SJCRH30 (cell line): ENCODE measurements at places on chromosomes 3 and 15. TPM values are rescaled to one million over a fixed set of nuclear protein-coding genes. Genes with fewer than 3 reads are reported as not detected.

DNA sequence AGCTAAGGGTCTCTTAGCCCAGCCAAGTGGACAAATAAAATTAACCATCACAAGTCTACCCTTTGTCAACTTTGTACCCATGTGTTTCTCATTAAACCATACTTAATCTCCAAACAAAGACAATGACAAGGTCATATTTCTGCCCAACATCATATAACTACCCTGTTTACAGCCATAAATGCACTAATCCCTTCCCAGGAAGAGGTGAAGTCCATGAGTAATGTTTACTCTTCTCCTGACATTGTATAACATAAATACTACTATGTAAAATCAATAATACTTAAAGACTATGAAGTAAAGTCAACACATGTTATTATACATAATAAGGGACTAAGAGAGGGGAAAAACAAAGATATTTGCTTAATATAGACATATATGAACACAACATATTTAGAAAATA lies 38.5 kb upstream of the FAN1 start:
- DNase-seq, result no peak

Gene TTLL13
- not detected in 2 replicates for total RNA-seq

DNA sequence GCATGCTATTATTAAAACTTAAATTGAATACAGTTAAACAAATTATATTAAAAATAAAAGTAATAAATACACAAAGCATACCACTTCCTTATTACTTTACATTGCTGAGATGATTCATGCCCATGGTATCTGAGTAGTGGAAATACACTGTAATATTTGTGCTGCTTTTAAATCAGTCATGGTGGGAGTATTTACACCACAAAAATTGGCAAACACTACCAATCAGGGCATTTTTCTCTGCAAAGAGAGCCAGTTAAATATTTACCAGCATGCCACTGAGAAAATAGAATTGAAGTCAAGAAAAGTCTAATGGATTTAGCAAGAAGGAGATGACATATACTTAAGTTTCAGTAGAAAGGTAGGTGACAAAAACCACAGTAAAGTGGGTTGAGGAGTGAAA lies 19.6 kb downstream of the PPARG start:
- no peak for DNase-seq

Gene AMIGO3
- 3.9 and 4.2 TPM in 2 replicates for total RNA-seq

GRCh38 chr3:111763968-111764367 lies 95.1 kb upstream of the PHLDB2 start:
- DNase-seq, result no peak

DNA sequence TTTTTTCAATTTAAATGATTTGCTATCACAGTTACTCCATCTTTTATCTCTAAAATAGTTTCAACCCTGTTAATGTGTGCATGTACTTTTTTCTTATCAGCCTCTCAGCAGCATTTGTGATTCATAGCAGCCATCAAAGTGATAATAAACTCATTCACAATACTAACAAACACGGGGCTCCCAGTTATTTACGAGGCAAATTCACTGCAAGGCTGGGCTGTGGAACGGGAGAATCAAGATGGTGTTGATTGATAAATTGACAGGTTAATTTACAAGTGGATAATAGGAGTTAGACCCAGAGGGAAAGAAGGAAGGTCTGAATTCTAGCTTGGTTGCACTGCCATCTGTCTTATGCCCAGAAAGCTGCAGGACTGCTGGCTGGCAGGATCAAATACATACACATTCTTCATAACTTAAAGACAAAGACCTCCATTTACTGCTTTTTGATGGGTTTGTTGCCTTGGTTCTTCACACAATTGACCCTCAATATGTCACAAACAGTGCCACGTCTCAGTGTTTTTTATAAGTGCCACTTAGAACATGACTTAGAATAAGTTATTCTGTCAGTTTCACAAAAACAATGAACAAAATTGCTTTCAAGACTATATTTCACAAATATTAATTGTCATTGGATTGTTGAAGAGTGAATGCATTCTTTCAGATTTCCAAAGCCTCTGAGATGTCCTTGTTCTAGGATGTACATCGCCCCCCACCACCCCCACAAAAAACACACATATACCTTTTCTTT lies 562.8 kb downstream of the NR2F2 start:
- peak; percentile 8 for DNase-seq

GRCh38 chr15:53218666-53219580 lies 428.8 kb upstream of the ONECUT1 start:
- no peak for DNase-seq

Gene RASL12
- total RNA-seq, result 0.08 TPM in 1 of 2 replicates, not detected in the other

DNA sequence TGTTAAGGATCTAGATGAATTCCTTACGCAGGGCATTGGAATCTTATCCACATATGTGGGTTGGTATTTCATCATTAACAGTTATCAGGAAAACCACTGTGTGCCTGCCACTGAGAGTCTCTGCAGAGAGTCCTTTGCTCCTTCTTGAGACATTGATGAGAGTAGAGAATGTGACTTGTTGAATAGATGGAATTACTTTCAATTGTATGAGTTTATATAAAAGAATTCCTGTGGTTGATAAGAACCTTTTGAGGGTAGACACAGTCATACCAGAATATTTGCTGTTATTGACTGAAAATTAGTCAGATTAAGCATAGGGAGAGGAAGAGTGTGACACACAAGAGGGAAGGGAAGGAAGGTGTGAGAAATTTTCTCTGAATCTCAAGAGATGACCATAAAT lies 30.8 kb downstream of the ARHGEF26 start:
- no peak for DNase-seq

- DNase-seq, result peak; percentile 64
Measured at GRCh38 chr15:77986891-77987764, 90.4 kb downstream of the TBC1D2B start.

DNA sequence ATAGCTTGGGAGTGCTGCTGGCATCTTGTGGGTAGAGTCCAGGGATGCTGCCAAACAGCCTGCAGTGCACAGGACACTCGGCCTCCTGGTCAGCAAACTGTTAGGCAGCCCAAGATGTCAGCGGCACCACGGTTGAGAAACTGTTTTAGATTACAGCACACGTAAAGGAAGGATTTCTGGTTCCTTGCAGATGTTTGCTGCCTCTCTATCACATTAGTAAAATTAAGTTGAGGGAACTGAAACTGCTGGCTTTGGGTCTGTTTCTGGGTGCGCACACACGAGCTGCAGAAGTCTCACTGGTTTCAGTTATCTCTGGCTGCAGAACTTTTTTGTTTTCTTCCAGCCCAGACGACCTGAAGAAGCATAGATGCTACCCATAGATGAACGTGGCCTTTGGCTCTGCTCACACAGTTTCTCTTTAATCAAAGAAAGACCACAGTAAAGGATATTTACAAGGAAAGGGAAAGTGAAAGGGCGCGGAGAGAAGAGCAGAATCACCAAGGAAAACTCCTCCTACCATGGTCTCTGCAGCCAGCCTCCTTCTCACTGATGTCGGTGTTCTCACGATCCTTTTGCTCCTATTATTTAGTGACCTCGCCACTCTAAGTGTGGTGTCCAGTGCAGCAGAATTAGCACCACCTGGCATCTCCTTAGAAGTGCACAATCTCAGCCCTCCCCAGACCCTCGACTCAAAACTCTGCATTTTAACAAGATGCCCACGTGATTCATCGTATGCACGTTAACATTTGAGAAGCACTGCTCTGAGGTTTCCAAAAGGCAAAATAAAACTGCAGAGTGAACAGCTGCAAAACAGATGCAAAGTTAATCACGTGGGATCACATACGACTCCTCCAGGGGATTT lies 50.6 kb upstream of the AKAP13 start:
- peak; percentile 75 for DNase-seq

Gene PLA2G4F
- total RNA-seq, result not detected in 2 replicates

- no peak for DNase-seq
Measured at GRCh38 chr3:48678056-48678455, 7.7 kb downstream of the NCKIPSD start.

Gene CD200R1
- 0.08 and 0.15 TPM in 2 replicates for total RNA-seq

Gene DTX3L
- 12.7 and 13.1 TPM in 2 replicates for total RNA-seq

Gene GPR15
- not detected in 2 replicates for total RNA-seq

Gene IL16
- 0.18 TPM in 1 of 2 replicates, not detected in the other for total RNA-seq

DNA sequence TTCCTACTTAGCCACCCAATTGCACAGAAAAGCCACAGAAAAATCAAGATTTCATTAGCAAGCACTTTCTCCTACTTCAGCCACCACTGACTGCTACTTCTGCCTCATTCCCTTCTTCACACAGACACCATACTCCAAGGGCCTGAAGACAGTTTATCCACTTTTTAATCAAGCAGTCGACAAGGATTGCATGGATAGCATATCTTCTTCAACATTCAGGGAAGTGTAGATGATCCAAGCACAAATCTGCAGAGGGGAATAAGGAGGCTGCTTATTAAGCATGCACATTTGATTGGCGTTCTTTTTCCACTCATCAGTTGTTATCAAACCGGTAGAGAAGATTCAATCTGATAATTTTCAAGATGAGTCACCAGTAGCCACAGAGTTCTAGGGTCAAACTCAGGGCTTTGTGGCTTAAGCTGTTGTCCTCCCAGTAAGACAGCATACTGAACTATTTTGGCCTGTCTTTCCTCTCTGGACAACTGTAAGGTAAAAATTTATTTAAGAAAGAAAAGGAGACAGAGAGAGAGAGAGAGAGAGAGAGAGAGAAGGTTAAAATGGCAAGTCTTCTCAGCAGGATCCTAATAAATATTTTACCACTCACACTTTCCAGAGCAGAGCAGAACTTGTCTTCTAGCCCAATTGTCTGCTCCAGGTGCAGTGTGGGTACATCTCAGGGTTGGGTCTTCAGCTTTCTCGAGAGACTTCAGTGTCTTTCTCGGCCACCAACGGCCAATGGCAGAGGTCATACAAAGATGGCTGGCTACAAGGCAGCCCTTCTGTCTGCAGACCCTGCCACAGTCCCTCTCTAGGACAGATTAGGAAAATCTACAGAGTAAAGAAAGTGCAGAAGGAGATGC lies 80.6 kb upstream of the BHLHE40 start:
- peak; percentile 18 for DNase-seq

DNA sequence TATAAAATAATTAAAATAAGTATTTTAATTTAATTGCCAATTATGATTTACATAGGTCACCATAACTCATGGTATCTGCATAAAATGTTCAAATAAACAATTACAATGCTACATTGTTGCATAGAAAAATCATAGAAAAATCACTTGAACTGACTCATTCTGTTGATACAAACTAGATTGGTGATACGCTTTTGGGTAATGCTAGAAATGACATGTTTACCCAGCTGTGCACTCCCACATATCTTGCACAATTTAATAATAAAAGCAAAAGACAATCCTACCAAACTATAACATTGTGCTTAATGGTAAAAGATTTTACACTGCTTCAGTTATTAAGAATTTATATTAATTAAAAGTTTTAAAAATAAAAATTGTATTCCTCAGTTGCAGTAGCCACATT lies 45.8 kb upstream of the FBXL22 start:
- DNase-seq, result no peak

DNA sequence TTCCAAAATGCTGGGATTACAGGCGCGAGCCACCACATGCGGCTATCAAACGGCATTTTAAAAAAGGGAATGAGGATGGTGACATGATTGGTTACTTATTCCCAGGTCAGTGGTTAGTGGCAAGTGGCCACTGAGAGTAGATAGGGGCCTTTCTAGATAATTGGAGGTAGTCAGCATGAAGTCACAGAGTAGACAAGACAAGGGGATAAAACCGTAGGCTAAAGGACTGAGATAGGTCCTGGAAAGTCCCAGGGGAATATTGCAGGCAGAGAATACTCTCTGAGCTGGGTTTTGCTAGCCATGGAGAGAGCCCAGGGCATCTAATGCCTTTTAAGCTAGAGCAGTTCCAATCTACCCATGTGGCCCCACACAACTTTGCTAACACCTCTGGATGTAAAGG lies 52.2 kb downstream of the KCNAB1 start:
- no peak for DNase-seq

DNA sequence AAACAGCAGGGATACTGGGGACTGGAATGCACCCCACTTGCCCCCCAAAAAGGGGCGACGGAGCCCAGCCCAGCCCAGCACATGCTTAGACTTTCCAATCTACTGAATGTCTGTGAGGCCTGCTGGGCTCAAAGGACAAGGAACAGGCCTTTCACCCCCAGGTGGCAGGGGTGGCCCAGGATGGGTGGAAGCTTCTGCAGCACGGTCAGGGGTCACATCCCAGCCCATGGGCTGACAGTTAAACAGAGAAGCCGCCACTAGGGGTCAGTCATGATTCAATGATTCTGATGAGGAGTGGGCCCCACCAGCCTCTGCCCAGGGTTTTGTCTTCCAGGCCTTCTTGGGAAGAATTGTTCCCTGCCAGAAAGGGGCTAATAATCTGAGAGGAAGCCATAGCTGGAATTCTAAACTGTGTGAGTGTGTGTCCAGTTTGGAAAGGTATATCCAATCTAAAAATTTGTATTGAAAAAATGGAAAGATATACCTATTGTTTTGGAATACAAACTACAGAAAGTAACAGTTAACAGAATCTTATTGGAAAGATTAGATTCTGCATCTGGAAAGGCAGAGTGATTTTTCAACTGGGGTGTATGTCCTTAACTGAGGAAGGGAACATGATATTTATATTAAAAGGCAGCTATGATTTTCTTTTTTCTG lies 2.2 kb downstream of the CHRNB4 start:
- peak; percentile 69 for DNase-seq

DNA sequence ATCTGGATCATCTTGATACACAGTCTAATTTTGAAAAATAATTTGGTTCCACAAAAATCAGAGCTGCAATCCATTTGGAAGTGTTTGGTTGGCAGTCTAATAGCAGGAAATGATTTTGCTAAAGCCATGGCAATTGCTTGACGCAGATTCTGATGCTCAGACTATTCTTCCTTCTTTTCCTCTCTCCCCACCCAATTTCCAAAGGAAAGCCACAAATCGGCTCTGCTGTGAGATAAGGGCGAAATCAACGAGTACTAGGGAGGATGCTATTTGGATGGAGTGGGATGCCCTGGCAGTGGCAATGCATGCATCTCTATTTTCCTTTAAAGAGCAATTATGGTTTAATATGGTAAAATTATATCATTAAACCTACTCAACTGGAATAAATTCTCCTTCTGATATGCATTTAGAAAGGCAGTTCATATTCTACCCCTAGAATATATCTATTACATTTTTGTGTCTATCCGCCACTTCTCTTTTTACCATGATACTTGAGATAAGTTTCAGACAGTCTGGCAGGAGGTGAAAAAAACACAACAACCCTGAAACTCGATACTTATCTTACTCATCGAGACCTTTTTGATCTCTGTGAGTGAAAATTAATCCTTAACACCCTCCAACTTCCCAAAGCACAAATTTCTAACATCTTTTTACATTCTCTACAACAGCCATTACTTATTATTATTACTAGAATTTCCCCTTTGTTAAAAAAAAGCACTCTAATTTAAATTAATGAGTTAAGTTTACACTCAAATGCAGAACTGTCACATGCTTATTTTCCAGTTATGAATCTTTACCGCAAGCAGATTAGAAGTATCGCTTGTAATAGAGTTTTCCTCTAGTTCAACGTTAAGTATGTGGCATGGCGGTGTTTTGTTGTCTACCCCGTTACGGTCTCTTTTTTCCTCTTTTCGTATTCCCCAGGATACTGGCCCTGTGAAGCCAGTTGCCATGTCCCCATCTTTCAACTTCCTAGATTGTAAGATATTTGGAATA lies 433.3 kb downstream of the FOXP1 start:
- DNase-seq, result no peak

- DNase-seq, result peak; percentile 79
Measured at GRCh38 chr3:49007771-49008528, 759 bp downstream of the WDR6 start.
